ENCODE measurements at places on chromosomes 7 and 10. TPM values are rescaled to one million over a fixed set of nuclear protein-coding genes. Genes with fewer than 3 reads are reported as not detected.

Gene SHTN1
- 86.9 TPM for total RNA-seq

Gene PRRT4
- 0.43 TPM for total RNA-seq

- H3K27me3 ChIP-seq = no peaks in the 10 kb centered on the region
- H3K4me1 ChIP-seq = 0 out of 2 replicates have a peak, but pooled peaks cover 5% of the 10 kb centered on the region
- no peak overlapping the region for H3K4me3 ChIP-seq
- H3K27ac ChIP-seq = no peak overlapping the region
Measured at GRCh38 chr10:58919927-58920654, 256.4 kb upstream of the PHYHIPL start.

Gene RADIL
- total RNA-seq = not detected

GRCh38 chr10:128180843-128181242 is 54.6 kb upstream of the MKI67 start:
- DNase-seq = no peak
- no peaks in the 10 kb centered on the region for H3K36me3 ChIP-seq
- H3K4me1 ChIP-seq = no peaks in the 10 kb centered on the region
- H3K27me3 ChIP-seq = no peaks in the 10 kb centered on the region
- H3K27ac ChIP-seq = no peak overlapping the region
- H3K4me3 ChIP-seq = no peak overlapping the region

- H3K36me3 ChIP-seq = no peaks in the 10 kb centered on the region
- H3K27me3 ChIP-seq = no peaks in the 10 kb centered on the region
- H3K27ac ChIP-seq = no peak overlapping the region
- DNase-seq = no peak
- H3K4me1 ChIP-seq = no peaks in the 10 kb centered on the region
Measured at GRCh38 chr10:43214071-43214955, 52.6 kb downstream of the RASGEF1A start.

DNA sequence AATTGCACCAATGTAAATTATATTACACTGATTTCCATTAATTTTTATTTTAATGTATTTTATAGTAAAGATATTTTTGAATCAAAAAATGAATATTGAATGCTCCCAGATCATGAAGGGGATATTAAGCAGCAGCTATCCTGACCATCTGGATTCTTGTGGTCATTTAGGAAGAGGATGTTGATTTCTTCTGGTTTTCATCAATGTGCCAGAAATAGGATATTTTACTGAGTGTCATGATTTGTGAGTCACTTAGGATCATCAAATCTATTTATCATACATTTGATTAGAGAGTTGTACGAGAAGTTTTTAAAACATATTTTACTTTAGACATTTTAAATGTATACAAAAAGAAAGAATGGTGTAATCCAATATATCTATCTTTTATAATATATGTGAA is 366.3 kb upstream of the CHRM2 start:
- no peak overlapping the region for H3K4me3 ChIP-seq
- no peak overlapping the region for H3K27ac ChIP-seq
- H3K27me3 ChIP-seq = no peaks in the 10 kb centered on the region
- H3K4me1 ChIP-seq = no peaks in the 10 kb centered on the region

GRCh38 chr10:17454161-17455014 is at the start of gene ST8SIA6:
TSS of gene ST8SIA6 (minus strand) at chr10:17454595. CDS start at chr10:17454255, 340 bp downstream.
- no peak within 1 kb of the TSS for H3K27ac ChIP-seq
- no peaks in the 10 kb centered on the region for H3K36me3 ChIP-seq
- peaks cover 9% of the 10 kb centered on the region for H3K4me1 ChIP-seq
- H3K27me3 ChIP-seq = peaks cover 4% of the 10 kb centered on the region
- H3K4me3 ChIP-seq = peak within 1 kb of the TSS; percentile 46

Gene MKI67
- total RNA-seq = 111 TPM

Gene LRRC18
- not detected for total RNA-seq

- no peaks in the 10 kb centered on the region for H3K27me3 ChIP-seq
- H3K4me1 ChIP-seq = no peaks in the 10 kb centered on the region
- no peak overlapping the region for H3K4me3 ChIP-seq
Measured at GRCh38 chr10:130430852-130431704, 294.9 kb downstream of the GLRX3 start.

DNA sequence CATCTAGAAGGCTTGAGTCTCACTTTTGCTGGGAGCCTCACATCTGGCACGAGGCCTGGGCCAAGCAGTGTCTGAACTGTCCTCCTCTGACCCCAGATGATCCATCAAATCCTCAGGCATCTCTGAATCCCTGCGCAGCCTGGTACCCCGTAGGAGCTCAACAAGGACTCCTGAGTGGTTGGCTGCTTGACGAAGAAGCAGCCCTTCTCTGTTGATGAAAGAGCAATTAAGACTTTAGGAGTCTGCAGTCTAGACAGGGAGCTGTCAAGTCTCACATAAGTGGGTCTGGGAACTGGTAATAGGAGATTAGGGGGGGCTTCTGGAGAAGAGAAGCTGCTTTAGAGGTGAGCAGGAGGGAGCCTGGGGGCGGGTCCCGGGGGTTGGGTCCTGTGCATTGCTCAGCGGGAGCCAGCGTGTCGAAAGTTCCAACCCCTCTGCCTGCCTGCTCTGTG is 326.0 kb downstream of the RPS24 start:
- H3K36me3 ChIP-seq = no peaks in the 10 kb centered on the region
- H3K4me3 ChIP-seq = no peak overlapping the region
- no peaks in the 10 kb centered on the region for H3K4me1 ChIP-seq
- H3K27me3 ChIP-seq = no peaks in the 10 kb centered on the region
- no peak for DNase-seq

Gene FUOM
- total RNA-seq = 119 TPM

DNA sequence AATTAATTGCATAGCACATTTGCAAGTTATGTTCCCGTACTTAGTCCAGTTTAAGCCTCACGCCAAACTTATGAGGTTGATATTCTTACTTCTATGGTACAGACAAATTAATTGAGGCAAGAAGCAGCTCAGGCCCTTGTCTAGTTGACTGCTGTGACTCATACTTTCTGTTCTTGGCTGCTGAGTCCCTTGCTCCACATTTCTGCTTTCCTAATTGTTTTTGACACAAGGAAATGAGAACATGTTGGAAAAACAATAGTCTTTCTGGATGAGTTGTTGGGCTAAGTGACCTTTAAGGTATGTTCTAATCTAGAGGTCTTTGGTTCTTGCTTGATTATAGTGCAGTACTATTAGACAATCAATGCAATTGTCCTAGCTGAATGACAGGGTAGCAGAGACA is 331.8 kb downstream of the NRG3 start:
- no peaks in the 10 kb centered on the region for H3K36me3 ChIP-seq
- no peaks in the 10 kb centered on the region for H3K27me3 ChIP-seq
- DNase-seq = no peak

DNA sequence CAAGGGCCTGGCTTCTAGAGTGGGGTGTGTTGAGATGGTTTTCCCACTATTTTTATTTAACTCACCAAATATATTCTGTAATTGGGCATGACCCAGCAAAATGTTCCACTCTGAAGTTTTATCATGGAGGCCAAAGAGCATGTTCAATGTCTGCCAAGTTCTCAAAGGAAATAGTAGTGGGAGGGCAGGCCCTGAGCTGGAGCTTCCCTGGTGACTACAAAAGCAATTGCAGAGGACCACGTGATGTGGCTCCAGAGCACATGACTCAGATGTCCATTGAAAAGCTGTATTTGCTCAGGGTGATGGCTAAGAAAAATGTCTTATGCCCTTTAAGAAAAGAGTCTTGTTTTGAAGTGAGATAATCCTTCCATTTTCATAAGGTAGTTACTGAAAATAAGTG is 1024.8 kb downstream of the LRMDA start:
- no peak for DNase-seq
- no peak overlapping the region for H3K27ac ChIP-seq
- H3K27me3 ChIP-seq = no peaks in the 10 kb centered on the region

- peaks cover 23% of the 10 kb centered on the region for H3K4me1 ChIP-seq
- no peak overlapping the region for H3K4me3 ChIP-seq
- no peak for DNase-seq
Measured at GRCh38 chr10:129533281-129533680, 66.2 kb downstream of the MGMT start.

Gene MYL7
- total RNA-seq = 16.2 TPM

Gene ACBD7
- 9.7 TPM for total RNA-seq

DNA sequence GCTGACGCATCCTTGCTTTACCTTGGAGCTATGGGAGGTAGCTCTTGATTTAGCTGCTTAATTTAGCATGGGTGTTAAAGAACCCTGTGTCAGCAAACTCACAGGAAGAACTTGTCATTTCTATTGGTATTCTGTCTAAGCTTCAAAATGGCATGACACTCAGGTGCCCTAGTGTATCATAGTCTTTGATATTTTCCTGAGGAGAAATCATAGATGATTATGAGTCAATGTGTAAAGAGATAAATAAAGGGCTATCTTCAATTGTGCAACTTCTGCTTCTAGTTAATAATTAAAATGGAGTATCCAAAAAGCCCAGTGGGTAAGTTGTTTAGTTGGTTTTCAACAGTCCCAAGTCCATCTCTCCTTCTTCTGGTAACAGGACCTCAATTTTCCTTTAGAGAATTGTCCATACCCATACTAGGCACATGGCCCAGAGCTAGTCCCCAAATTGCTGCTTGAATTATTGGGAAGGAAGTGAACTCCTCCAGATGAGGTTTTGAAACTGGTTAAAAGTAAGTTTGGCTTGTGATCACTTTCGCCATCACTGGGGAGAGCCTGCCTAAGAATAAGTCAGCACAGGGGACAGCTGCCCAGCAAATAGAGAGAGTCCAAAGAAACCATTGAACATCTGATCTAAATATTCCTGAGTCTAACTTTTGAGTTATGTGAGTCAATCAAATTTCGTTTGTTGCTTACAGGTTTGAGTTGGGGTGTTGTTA is 169.0 kb upstream of the PHYHIPL start:
- no peaks in the 10 kb centered on the region for H3K36me3 ChIP-seq
- DNase-seq = no peak

Gene C10orf71
- total RNA-seq = not detected

DNA sequence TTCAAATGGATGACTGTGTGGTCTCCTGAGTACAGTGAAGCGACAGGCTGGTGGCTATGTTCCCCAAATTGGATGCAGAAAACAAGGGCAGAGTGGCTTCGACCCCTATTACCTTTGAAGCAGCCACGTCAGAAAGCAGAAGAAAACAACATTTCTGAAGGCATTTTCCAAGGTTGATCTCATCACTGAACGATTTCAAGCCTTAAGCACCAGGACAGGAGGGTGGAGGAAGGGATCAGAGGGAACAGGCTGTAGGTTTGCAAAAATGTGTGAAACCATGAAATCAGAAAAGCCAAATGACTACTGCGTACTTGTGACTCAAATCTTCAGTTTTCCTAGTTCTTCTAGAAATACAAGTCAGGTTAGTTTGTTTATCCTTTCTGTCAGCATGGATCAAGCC is 181.0 kb upstream of the TMEM106B start:
- H3K4me1 ChIP-seq = peaks cover 6% of the 10 kb centered on the region
- H3K27me3 ChIP-seq = no peaks in the 10 kb centered on the region
- DNase-seq = no peak
- no peak overlapping the region for H3K27ac ChIP-seq
- no peak overlapping the region for H3K4me3 ChIP-seq
- H3K36me3 ChIP-seq = no peaks in the 10 kb centered on the region

GRCh38 chr10:111516144-111516543 is 439.3 kb downstream of the ADRA2A start:
- no peaks in the 10 kb centered on the region for H3K4me1 ChIP-seq
- no peak overlapping the region for H3K27ac ChIP-seq
- no peak overlapping the region for H3K4me3 ChIP-seq

DNA sequence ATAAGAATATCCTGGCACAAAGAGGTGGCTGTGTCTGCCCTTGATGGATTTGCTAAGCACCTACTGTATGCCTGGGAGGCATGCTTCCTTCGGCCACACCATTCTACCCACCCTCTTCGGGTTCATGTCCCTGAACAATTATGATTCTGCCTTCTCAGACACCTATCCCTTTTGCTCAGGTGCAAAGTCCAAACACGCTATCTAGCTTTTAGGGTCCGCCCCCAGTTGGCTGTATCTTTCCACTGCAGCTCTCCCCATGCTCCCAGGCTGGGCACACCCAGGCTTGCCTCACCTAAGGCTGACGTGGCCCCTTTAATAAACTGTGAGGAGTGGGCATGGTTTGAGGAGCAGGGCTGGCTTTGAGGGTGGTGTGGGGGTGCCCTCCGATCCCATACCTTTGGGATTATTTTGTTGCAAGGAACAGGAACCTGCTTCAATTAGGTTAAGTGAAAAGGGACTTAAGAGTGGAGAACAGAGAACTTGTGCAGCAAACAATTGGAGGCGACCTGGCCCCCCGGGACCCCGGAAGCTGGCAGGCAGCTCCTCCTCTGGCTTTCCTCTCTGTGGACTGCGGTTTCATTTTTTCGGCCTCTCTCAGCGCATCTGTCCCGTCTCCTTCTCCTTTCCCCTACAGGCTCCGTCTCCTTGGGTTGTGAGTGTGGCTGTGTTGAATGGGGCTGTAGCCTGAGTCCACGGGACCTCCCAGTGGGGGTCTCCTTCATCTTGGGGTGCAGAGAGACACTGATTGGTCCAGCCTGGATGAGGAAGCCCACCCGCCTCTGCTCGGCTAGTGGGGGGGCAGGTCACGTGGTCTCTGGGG is 3.8 kb downstream of the CLIP2 start:
- peak overlapping the region; percentile 93 for H3K27ac ChIP-seq
- peaks cover 49% of the 10 kb centered on the region for H3K4me1 ChIP-seq
- H3K4me3 ChIP-seq = peak overlapping the region; percentile 24
- H3K27me3 ChIP-seq = no peaks in the 10 kb centered on the region
- H3K36me3 ChIP-seq = no peaks in the 10 kb centered on the region
- DNase-seq = peak; percentile 92

- H3K27ac ChIP-seq = no peak overlapping the region
- H3K27me3 ChIP-seq = no peaks in the 10 kb centered on the region
- DNase-seq = no peak
- H3K4me1 ChIP-seq = peaks cover 37% of the 10 kb centered on the region
- H3K36me3 ChIP-seq = peaks cover 6% of the 10 kb centered on the region
Measured at GRCh38 chr10:61958805-61959204, 57.3 kb downstream of the ARID5B start.

Gene RHOBTB1
- total RNA-seq = 19.9 TPM

Gene C7orf33
- 0.23 TPM for total RNA-seq

DNA sequence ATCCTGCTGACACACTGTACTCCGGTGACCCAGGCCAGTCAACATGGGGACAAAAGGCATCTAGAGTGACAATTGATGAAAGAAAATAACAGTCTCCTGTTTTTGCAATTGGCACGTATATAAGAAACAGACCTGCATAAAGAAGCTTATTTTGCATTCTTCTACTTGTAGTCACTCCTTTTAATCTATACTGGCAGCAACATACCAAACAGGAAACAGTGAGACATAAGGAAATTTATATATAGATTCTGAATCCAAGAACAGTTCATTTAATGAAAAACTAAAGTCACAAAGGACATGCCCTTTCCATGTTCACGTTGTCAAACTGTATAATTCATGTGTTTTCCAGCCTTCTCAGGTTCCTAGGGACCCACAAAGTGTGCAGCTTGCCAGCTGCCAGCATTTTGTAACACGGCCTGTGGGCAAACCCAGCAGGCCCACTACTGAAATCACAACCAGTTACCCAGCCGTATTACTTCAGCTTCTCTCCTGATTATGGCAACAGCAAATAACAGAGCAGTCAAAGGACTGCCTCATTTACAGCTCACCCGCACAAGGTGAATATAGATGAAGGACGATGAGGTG is 72.3 kb downstream of the AMPH start:
- no peak overlapping the region for H3K27ac ChIP-seq
- H3K4me1 ChIP-seq = no peaks in the 10 kb centered on the region
- no peaks in the 10 kb centered on the region for H3K27me3 ChIP-seq
- no peak for DNase-seq
- H3K36me3 ChIP-seq = no peaks in the 10 kb centered on the region

Measured in Caco-2 (cell line).